DMS53 (cell line): ENCODE measurements at places on chromosomes 7 and 10.

DNA sequence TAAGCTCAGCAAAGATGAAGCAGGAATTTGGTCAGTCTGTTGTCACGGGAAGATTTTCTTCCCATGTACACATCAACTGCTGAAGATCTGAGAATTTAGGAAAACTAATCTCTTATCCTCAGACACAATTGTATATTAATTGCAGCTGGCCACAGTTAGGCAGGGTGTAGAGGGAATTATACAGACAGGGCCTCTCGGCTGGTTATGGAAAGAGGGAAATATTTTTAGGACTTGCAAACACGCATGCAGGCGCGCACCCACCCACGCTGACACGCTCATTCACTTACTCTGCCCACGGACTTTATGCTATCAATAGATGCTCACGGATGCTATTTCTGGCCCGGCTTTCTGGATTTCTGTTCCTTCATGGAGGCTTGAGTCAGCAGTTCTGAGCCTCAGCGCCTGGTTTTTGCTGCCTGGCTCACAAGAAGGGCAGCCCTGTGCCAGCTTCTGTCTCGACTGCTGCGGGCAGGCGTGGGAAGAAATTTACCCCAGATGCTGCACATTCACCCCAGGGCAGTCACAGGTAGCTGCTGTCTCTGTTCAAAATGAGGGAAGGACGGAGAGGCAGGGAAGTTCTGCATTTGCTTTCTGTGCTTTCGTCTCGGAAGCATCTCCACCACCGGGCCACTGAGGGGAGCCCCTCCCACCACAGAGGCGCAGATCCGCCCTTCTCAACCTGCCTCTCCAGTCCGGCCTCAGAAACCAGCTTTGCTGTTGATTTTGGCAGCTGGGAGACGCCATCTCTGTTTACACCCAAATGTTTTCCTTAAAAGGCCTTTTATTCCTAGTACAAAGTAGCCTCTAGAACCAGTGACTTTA is 116.3 kb upstream of the BTBD16 start:
- DNase-seq: no peak

DNA sequence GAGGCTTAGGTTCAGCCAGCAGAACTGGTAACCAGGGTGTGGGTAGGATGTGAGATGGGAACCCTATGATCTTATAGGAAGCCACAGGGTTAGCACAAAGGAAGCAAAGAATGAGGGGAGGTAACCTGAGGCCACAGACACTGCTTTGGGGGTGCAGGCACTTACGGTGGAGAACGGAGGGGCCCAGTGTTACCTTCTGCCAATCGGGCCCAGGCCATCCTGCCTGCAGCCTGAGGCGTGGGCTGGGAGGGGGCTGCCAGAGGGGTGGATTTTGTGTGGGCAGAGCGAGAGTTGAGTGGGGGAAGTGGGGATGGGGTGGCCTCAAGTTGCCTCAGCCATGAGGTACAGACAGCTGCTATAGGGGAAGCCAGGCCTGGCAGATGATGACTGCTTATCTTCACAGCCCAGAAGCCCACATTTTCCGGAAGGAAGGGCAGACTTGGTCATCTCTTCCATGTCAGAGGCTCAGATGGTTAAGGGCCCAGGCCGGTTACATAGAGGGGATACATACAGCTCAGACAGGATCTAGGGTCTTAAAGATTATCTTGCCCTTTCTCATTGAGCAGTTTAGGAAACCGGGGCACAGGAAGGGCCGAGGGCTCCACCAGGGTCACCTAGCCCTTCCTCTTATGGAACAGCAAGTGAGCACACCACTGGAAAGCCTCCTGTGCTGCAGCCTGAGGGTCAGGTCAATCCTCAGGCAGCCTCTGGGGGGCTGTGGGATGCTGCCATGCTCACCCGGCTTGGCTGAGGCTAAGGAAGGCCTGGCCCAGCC is 24.4 kb upstream of the VSIR start:
- no peak for DNase-seq

- no peak for DNase-seq
Measured at GRCh38 chr10:102776779-102777456, 33.2 kb downstream of the WBP1L start.

DNA sequence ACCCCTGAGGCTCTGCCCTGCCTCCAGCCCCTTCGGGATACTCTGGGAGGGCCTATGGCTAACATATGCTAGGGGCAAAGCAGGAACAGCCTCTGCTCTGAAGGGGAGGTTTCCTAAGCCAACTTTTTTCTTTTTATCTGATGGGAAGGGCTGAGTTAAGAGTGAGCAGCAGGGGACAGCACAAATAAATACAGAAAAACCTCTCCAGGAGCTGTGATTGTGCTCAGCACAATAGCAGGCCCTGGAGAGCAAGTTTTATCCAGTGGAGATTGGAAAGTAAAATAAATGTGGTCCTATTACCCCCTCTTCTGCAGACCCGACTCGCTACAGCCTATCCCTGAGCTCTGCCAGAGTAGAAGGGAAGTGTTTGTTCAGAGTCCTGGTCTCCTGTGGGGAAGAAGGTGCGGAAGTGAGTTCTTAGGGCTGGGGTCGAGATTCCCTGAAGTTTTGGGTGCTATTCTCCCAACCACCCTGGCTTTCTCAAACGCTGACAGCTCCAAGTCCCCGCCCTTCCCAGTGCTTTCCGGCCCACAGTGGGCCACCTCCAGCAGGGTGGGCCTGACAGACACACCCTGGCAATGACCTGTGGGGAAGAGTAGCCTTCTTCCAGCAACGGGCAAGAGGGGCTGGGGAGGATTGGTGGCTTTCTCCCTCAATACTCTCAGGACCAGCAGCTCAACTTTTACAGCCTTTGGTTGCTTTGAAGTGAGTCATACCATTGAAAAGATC is 23.0 kb upstream of the AFAP1L2 start:
- no peak for DNase-seq

GRCh38 chr10:71039551-71039950 is 151.2 kb upstream of the PCBD1 start:
- no peak for DNase-seq

GRCh38 chr10:120051671-120052070 is 159.1 kb downstream of the SEC23IP start:
- no peak for DNase-seq

- no peak for DNase-seq
Measured at GRCh38 chr7:111594602-111595001, 32.3 kb upstream of the IMMP2L start.
